IPS DF 19.7 (cell line): ENCODE measurements at places on chromosomes 3 and 15.

- DNase-seq = no peak
Observed at GRCh38 chr3:131716007-131716406, 213.2 kb upstream of the MRPL3 start.

DNA sequence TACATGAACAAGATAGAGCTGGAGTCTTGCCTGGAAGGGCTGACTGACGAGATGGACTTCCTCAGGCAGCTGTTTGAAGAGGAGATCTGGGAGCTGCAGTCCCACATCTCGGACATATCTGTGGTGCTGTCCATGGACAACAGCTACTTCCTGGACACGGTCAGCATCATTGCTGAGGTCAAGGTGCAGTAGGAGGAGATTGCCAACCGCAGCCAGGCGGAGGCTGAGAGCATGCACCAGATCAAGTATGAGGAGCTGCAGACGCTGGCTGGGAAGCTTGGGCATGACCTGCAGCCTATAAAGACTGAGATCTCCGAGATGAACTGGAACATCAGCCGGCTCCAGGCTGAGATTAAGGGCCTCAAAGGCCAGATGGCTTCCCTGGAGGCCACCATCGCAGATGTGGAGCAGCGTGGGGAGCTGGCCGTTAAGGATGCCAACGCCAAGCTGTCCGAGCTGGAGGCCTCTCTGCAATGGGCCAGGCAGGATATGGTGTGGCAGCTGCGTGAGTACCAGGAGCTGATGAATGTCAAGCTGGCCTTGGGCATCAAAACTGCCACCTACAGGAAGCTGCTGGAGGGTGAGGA is 5.5 kb upstream of the LARP6 start:
- no peak for DNase-seq

DNA sequence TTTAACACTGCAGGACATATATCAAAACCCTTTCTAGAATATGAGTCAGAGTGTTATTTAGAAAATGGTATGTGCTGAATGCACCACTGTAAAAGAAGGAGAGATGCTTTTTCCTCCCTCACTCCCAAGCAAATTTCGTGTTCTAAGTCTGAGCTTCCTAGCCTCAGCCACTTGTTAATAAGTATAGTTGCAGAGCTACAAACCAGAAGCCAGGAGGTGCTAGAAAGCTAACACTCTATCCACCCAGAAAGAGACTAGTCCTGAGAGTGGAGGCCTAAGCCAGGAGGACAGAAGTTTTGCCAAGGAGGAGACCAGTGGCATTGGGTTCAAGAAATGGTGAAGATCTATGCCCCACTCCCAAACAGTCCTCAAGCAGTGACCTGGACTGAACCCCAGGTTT is 40.5 kb upstream of the GYG1 start:
- no peak for DNase-seq

- DNase-seq = no peak
Observed at GRCh38 chr3:156602424-156602823, 47.5 kb upstream of the SSR3 start.

DNA sequence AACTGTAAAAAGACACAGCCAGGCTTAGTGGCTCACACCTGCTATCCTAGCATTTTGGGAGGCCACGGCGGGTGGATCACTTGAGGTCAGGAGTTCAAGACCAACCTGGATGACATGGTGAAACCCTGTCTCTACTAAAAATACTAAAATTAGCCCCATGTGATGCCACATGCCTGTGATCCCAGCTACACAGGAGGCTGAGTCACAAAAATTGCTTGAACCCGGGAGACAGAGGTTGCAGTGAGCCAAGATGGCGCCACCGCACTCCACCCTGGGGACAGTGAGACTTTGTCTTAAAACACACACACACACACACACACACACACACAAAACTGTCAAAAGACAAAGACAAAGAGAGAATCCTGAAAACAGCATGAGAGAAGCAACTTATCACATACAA is 18.0 kb downstream of the SPCS1 start:
- no peak for DNase-seq

- no peak for DNase-seq
Observed at GRCh38 chr3:69443457-69443920, 57.6 kb upstream of the FRMD4B start.

- DNase-seq = no peak
Observed at GRCh38 chr3:188415196-188415595, 261.2 kb downstream of the LPP start.

DNA sequence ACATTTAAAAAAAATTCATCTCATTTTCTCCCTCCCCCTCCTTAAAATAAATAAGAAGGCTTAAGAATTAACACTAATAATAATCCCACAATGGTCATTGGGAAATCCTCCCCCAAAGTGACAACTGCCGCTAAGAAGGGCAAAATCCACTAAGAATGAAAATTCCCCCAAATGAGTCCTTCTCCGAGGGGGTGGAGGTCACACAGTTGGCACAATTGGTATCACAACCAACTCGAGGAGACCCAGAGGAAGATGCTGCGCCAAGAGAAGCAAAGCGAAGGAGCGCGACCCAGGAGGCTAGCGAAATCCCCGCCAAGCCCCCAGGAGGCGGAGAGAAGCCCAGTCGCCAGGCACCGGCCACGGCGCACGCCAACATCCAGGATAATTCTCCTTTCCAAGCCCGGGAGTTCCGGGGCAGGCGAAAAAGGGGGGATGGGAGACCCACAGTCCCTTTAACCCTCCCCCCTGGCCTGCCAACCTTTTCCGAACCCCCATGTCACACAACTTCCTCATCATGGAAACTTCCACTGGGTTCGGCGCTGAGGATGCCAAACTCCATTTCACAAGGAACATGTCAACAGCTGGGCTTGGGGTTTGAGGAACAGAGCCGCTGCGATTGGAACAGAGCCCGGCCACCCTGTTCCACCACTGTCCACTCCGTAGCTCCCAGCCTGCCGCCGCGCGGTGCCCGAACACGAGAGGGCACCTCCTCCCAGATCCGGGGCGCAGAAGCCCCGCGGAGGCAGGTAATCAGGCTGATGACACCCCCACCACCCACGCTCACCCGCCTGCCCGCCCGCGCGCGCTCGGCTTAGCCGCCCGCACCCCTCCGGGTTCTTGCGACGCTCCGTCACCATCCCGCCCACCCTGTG is 668 bp downstream of the THRB start:
- DNase-seq = no peak

- no peak for DNase-seq
Observed at GRCh38 chr3:160378331-160379109, 20.5 kb downstream of the IFT80 start.

DNA sequence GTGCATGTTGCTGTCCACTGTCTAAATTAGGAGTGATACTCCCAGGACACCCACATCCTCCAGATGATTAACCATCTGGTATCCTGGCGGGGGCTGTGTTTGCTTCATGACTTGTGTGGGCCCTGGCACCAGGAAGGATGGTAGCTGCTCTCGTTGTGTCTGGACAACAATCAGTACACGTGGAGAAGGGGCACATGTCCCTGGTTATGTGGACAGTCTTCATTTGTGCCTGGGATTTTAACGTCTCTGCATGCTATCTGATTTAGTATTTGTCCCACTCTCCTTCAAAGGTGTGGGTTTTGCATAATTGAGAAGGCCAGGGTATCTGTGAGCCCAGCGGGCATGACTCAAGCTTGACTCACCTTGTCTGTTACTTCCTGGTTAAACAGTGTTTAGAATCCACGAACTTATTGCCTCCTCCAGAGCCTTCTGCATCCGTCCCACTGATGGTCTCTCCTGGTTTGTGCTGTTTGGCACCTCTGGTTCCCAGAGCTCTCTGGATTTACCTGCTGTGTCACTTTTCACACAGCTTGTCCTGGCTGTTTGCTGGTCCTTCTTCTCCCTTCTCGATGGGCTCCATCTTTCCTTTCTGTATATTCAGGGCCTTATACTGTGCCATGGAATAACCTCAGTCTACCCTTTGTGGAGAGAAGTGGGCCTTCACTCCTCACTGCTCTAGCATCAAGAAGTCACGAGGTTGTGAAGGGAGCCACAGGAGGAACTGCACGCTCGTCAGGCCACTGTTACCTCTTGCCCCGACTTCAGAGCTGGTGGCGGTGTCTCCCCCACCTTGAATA is 32.5 kb downstream of the ARNT2 start:
- no peak for DNase-seq

DNA sequence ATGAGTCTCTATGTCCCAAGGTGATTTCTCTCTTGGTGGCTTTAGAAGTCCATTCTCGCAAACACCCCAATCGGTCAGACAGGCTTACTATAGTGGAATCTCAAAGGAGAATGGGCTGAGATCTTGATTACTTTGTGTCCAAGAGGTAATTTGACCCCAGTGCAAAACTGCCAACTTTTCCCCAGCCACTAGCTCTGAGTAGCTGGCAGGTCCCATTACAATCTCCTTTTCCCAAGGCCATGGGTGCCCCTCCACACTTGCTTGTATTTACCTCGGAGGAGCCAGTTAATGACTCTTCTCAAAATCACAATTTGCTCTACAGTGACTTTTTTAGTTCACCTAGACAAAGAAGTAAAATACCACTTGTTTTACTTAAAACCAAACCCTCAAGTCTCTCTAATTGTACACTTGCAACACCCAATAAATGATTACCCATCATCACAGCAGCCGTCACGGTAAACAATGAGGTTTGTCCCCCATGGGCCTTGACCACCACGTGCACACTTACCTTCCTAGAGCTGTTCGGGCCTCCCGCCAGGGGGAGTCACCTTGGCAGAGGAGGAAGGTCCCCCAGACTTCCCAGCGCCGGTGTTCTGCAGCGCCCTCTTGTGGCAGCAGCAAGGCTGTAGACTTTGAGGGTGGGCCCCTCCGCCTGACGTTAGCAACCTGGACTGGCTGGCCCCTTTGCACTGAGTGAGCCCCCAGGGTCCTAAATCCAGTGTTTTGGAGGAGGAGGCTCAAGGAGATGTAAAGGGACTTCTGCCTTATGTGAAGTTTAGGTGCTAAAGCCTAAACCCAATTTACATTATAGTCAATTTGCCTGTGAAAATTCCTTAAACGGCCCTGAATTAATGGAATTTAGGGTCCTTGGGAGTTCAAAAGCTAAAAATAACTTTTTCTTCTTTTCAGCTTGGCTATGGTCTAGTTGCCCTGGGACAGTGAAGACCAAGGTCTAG is 18.7 kb upstream of the HDAC11 start:
- DNase-seq = peak; percentile 80

- no peak for DNase-seq
Observed at GRCh38 chr15:47822048-47822447, 104.7 kb downstream of the SEMA6D start.

DNA sequence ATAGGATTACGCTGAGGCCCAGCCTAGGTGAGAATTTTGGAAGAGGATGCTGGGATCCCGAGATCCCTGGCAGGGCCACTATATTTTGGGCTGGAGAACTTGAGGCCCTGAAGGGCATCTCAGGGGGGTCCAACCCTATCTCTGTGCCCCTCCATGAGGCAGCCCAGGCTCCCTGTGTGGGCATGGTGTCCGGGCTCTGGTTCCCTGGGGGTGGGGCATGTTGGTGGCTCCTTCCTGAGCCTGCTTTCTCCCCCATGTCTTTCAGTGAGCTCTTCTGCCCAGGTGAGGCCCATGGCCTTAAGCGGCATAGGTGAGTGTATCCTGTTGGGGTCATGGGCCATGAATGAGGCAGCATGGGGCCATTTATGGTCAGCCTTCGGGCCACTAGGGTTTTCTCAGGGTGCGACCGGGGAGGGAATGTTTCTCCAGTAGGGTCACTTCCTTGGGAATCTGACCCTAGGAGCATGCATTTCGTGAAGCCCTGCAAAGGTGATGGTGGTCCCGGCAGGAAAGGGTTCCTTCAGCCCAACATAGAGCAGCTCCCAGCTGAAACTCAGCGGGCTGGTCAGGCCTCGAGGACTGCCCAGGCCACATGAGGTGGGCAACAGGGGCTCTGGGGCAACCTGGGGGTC is 191.3 kb downstream of the UBE3A start:
- no peak for DNase-seq

GRCh38 chr3:100570811-100571210 is 38.6 kb upstream of the ADGRG7 start:
- DNase-seq = no peak

DNA sequence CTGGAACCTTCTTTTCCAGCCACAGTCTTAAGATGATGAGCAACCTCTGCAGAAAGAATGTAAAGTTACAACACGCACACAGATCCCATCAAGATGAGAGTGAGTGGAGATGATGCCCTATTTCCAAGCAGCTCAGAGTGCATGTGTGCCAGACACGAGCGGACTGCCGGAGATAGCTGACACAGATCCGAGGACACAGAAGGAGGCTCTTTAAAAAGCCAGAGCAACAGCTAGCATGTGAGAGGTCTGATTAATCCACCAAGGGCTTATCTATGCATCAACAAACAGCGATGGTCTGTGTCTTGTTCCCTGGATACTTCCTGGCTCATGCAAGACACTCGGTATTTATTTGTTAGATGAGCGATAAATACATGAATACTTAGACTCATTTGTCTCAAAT is 128.6 kb upstream of the DLG1 start:
- DNase-seq = no peak

- no peak for DNase-seq
Observed at GRCh38 chr3:140019946-140020345, 85.0 kb downstream of the CLSTN2 start.

DNA sequence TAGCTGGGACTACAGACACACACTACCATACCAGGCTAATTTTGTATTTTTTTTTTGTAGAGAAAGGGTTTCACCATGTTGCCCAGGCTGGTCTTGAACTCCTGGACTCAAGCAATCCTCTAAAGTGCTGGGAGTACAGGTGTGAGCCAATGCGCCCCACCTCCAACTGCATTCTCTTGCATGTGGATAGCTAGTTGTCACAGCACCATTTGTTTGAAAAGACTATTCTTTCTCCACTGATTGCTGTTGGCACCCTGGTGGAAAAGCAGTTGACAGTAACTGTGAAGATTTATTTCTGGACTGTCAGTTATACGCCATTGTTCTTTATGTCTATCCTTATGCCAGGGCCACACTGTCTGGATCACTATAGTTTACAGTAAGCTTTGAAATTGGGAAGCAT is 303.9 kb downstream of the ADAMTS17 start:
- no peak for DNase-seq

- DNase-seq = no peak
Observed at GRCh38 chr3:124766113-124767095, 36.2 kb downstream of the UMPS start.

- no peak for DNase-seq
Observed at GRCh38 chr3:126085841-126086240, 1.9 kb upstream of the SLC41A3 start.

DNA sequence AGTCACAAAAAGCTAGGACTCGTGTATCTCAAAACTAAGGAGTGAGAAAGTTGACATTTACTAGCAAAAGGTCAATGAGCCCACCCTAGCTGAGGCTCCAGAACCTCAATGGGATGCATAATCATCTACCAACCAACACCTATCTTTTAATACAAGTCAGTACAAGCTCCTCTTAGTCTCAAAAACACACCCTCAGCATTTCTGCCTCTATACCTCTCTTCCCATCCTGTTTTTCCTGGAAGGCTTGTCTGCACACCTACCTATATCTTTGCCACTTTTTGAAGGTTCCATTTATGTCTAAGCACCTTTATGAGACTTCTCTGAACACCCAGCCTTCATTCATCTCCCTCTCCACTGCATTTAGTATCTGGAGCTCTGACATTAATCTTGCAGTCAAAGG is 10.0 kb downstream of the WWTR1 start:
- no peak for DNase-seq

- no peak for DNase-seq
Observed at GRCh38 chr3:15926871-15927270, 129.1 kb upstream of the ANKRD28 start.
